ENCODE measurements at places on chromosomes 2 and 18.
A peak's percentile ranks its signal among the peaks of the same experiment; 100 is the strongest.

DNA sequence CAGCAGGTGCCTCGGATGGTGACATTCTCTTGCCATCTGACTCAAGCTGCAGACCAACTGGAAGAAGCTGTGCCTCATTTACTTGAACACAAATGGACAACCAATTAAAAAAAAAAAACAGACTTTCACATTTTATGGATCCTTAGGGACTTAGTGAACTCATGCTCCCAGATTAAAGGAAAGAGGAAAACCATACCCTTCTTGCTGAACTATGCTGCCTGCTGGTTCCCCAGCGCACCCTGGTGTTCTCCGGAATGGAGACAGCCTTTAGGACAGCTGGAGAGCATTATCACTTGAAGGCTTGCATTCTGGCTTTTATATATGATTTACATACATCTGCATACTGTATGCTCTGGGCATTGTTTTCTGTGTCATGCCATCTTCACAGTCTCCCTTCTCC, 370.7 kb downstream of the SLC4A3 start:
- DNase-seq = peak; percentile 36

GRCh38 chr18:45374878-45375630, 240.2 kb upstream of the SLC14A2 start:
- peak; percentile 15 for DNase-seq

- DNase-seq = peak; percentile 89
These were observed 225.0 kb upstream of the NT5C1B start for GRCh38 chr2:18814387-18814786.

DNA sequence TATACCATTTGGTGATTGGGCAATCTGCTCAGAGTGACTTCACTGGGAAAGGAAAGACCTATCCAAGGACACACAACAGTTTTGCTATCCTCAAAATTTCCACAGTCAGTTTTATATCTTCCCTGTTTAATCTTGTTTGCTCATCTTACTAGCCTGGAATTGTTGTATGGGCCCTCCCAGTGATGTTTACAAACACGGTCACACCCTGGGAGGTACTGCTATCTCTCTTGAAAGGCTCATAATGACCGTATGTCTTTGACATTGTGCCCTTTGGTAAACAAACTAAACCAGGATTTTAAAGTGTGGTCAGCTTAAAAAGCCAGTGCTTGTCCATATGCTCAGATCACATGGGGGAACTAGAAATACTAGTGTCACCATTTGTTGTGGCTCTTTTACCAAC, 277.0 kb downstream of the CDH2 start:
- DNase-seq = no peak

- DNase-seq = no peak
These were observed 4.7 kb downstream of the FMNL2 start for GRCh38 chr2:152339556-152340286.

GRCh38 chr2:72744049-72744448, 81.8 kb downstream of the EXOC6B start:
- peak; percentile 20 for DNase-seq

GRCh38 chr2:173196080-173196479, 120.4 kb downstream of the MAP3K20 start:
- no peak for DNase-seq

GRCh38 chr2:149056541-149057255, 18.2 kb downstream of the LYPD6B start:
- no peak for DNase-seq

DNA sequence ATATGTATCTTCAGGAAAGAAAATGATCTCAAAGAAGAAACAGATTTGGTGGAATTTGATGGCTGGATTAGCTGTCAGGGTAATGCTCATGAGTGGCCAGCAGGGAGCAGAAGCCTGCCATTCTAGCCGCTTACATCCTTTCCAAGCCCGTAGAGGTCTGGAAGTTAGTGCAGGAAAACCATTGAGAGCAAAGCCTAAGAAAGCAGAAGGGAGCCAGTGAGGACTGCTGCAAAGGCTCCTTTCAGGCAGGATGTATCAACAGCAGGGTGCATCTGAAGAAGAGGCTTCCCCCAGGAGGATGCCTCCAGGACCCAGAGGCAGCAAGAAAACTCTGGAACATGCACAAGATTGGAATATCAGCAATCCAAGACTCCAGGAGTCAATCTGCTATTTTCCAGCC, 22.9 kb upstream of the LBH start:
- peak; percentile 79 for DNase-seq

- DNase-seq = no peak
These were observed 3.8 kb downstream of the MRPL30 start for GRCh38 chr2:99184811-99185210.

- DNase-seq = no peak
These were observed 58.5 kb downstream of the PKDCC start for GRCh38 chr2:42106257-42106816.

- no peak for DNase-seq
These were observed 137.1 kb upstream of the TWIST2 start for GRCh38 chr2:238710787-238711186.

GRCh38 chr18:41227993-41228392, 727.0 kb upstream of the PIK3C3 start:
- DNase-seq = no peak

GRCh38 chr2:138922973-138923563, 142.9 kb upstream of the NXPH2 start:
- DNase-seq = peak; percentile 45

- peak; percentile 18 for DNase-seq
These were observed 133.6 kb downstream of the GULP1 start for GRCh38 chr2:188425266-188425665.

GRCh38 chr2:46236006-46236875, 61.0 kb upstream of the EPAS1 start:
- no peak for DNase-seq

- no peak for DNase-seq
These were observed 376.1 kb upstream of the TMEFF2 start for GRCh38 chr2:192570788-192571187.

GRCh38 chr2:118148809-118149208, 60.5 kb downstream of the INSIG2 start:
- DNase-seq = no peak

DNA sequence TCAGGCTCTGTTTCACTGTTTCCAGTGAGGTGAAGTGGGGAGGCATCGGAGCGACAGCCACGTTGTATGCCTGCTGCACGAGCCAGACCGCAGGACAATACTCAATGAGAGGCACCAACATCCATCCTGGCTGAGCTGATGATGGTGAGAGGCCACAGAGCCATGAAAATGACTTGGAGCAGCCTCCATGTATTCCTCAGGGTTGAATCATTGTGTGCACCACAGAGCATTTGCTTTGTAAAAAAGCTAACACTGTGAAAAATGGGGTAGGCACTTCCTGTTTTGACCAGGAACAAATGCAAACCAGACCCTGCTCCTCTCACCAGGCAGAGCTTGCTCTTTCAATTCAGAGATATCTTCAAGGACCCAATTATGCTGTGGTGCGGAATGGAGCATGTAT, 87.2 kb downstream of the LPIN1 start:
- peak; percentile 94 for DNase-seq

DNA sequence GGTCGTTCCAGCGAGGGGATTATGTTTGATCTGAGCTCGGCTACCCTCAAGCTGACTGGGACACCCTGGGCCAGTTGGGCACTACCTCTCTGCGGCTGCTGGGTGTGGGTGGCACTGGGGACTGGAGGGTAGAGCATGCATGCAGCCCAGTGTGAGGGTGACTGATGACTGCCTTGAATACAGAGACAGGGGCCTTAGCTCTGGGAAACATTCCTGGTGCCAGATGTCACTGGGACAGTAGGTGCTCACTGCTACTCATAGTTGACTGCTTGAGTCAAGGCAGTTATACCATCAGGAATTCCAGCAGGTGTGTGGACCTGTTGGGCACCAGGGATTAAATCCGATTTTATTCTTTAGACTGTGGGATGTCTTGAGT, 33.6 kb upstream of the ATP6V1B1 start:
- no peak for DNase-seq

GRCh38 chr2:157376041-157376440, 50.4 kb upstream of the ERMN start:
- no peak for DNase-seq

DNA sequence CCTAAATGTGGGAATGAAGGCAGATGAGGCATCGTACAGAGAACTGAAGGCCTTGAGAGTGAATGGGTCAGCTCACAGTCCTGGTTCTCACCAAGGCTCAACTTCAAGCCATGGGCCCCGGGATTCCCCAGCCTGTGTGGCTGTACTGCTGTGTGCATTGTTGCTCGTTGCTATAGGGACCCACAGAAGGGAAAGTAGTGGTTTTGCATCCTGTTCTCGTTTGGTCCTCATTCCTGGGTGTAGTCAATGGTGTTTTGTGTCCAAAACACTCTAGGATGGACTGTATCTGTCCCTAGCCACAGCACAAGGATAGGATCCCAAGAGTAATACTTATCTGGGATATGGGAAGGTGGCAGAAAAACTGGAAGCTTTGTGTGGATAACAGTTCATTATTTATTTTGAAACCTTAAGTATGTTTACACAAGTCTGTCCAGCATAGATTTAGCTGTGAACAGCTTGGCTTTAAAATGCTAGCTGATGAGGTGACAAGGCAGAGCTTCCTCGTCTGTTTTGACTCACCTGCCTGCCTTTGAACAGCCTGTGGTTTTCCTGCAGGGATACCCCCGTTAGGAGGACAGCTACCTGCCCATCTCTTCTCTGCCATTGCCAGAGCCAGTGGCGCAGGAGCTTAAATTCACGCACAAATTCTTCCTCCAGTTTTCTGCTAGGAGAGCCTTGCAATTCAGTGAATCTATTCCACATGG, 85.0 kb downstream of the WDSUB1 start:
- DNase-seq = peak; percentile 66

GRCh38 chr18:62784338-62784965, 69.1 kb downstream of the PHLPP1 start:
- no peak for DNase-seq

All from fibroblast of skin of back (primary cell).